ENCODE measurements at places on chromosomes 11 and 22.
A peak's percentile ranks its signal among the peaks of the same experiment; 100 is the strongest.

- no peak for DNase-seq
Measured at GRCh38 chr11:78453140-78453935, 35.7 kb upstream of the GAB2 start.

DNA sequence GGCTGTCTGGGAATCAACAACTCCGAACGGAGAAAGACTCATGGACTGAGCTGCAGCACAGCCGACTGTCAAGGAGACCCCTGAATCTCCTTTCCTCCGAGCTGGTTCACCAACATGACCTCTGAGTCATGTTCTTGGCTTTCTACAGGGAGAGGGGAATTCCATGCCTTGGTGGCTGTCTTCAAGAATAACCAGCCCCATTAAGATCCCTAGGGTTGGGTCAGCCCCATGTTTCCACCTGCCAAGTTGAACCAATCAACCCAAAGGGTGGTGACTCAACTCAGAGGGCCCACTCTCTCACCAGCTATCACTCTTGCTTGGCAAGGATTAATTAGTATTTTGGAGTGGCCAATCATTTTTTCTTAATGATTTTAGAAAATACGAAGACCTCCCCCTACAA lies 28.3 kb upstream of the IGSF22 start:
- DNase-seq: no peak

GRCh38 chr11:13336246-13336878 lies 58.8 kb downstream of the BMAL1 start:
- DNase-seq: no peak

DNA sequence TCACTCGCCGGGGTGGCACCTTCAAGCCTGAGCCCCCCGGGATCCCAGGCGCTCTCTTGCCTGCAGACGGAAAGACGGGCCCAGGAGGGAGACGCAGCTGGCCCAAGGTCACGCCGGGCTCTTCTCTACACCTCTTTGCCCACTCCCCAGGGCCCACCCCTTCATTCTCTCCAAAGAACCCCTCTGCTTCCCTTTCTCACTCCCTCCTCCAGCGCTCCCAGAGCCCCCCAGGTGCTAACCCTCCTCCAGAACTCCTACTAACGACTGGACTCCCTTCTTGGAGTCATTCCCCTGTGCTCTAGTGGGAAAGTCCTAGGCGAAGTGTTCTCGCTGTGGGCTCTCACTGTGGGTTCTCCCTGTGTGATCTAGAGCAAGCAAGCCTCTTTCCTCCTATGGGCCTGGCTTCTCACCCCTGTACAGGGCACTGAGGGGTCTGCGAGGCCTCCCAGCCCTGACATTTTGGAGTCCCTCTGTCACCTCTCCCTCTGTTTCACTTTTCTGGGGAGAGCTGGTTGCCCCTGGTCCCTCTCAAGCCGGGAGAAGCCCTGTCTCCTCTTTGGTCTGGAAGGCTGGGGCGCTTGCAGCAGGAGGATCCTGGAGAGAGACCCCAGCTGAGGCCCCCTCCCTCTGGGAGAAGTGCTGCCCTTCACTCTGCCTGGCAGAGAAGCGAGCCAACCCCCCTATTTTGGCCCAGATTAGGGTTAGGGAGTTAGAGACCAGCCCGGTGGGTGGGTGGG lies 858 bp downstream of the OAF start:
- no peak for DNase-seq

DNA sequence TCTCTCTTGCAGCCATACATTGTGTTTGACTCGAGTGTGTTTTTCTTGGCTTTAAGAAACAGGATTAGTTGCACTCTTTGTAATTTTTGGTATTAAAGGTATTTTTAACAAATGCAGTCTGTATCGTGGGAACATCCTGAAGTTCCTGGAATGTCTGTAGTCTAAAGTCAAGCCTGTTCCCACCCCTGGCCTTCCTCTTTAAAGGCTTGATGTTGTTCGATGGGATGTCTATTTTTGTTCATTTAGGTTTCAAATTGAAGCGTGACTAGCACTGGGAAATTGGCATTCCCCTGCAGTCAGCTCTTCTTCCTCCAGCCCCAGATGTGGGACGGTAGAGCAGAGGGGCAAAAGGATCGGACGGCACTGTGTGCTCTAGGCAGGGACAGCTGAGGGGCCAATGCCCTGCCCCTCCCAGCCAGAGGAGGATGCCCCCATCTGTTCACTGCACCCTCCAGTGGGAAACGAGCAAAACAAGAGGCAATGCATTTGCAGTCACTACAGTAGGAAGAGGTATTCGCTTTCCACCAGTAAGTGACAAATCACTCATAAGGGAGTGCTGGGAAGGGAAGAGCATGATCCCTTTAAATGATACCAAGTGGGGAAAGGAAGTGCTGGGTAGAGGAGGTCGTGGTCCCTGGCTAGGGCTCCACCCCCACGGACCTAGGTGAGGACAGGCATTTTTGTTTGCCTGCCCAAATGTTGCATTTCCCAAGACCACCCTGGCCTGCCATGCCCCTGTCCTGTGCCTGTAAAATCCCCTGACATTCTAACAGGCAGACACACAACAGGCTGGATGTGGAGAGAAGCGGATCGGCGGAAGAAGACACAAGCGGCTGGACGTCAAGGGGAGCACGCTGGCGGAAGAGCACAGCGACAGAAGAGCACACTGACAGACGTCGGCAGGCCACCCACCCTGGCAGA lies 47.4 kb upstream of the SEPTIN5 start:
- DNase-seq: no peak

DNA sequence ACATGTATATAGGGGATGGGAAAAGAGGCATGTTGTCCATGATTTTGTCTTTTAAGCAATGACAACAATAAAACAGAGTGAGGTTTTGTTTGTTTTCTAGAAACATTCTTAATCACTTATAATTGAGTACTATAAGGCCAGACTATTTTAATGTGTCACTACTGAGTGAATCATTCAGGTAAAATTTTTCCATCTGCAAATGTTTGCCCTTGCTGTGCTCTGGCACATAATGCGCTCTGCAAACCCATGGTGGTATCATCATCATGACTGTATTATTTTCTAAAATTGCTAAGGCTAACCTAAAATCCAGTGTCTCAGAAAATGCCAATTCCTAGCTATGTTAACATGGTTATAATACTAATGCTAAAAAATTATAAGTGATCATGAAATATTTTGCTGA lies 261.2 kb downstream of the CADM1 start:
- DNase-seq: no peak

DNA sequence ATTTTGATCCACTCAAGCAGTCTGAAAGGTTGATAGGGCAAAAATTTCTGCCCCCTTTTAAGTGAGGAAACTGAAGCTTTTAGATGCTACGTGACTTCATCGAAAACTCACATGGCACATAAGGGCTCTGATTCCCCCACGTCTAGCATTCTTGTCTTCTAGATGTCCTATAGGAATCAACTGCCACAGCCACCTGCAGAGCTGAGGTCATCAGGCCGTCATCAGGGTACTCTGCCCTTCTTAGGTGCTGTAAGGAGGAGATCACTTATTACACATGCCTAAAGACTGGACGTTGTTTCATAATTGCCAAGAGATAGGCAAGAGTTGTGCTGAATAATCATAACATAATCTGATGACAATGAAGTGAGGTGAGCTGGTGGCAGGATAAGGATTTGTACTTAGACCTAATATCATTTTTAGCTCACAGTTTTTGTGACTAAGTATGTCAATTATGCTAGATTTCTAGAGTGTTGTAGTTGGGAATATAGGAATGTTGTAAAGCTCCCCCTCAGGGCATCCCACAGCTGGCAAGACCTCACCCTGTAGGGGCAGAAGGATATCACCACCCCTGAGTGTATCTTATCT lies 349.4 kb downstream of the METTL15 start:
- DNase-seq: no peak

GRCh38 chr11:57377107-57377506 lies 3.8 kb downstream of the PRG3 start:
- no peak for DNase-seq

GRCh38 chr11:17921659-17922415 lies 91.0 kb downstream of the SERGEF start:
- DNase-seq: no peak

DNA sequence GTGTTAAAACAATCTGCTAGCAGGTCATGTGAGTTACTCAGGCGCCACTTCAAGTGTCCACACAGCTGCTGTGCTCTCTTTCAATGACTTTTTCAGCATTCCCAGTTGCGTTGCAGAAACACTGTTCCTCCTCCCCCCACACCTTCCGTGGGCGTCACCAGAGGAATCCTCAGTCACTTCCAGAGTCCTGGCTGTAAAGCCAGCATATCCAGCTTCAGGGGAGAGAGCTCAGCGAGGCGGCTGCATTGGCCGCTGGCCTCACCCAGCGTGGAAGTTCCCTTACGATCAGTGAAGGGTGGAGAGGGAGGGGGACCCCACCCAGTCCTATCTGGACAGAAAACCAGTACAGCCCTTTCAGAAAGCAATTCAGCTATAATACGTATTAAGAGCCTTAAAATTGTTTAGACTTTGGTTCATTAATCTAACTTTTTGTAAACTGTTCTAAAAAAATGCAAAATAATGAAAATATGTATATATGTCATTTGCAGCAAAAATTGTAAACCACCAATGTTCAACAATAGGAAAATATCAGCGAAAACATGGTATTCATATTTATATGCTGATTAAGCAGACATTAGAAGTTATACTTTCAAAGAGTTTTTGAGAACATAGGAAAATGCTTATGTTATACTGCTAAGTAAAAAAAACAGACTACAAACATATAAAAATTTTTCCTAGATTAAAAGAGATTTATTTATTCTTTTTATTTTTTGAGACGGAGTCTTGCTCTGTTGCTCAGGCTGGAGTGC lies 2.8 kb upstream of the ANO9 start:
- no peak for DNase-seq

DNA sequence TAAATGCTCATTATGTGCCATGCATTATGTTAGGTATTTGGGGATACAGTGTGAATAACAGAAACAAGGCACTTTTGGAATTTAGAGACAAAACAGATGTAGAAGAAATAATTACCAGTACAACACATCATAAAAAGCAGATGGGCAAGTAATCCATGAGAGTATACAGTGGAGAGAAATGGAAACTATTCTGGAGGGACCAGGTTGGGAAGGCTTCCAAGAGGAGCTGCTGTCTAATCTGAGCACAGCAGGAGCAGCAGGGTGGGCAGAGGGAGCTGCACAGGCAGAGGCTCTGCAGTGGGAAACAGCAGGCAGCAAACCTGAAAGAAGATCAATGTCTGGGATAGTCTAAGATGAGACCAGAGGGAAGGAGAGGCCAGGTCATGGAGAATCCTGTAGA lies 268.7 kb upstream of the CCDC90B start:
- no peak for DNase-seq

- DNase-seq: no peak
Measured at GRCh38 chr11:128182844-128183243, 404.5 kb downstream of the ETS1 start.

DNA sequence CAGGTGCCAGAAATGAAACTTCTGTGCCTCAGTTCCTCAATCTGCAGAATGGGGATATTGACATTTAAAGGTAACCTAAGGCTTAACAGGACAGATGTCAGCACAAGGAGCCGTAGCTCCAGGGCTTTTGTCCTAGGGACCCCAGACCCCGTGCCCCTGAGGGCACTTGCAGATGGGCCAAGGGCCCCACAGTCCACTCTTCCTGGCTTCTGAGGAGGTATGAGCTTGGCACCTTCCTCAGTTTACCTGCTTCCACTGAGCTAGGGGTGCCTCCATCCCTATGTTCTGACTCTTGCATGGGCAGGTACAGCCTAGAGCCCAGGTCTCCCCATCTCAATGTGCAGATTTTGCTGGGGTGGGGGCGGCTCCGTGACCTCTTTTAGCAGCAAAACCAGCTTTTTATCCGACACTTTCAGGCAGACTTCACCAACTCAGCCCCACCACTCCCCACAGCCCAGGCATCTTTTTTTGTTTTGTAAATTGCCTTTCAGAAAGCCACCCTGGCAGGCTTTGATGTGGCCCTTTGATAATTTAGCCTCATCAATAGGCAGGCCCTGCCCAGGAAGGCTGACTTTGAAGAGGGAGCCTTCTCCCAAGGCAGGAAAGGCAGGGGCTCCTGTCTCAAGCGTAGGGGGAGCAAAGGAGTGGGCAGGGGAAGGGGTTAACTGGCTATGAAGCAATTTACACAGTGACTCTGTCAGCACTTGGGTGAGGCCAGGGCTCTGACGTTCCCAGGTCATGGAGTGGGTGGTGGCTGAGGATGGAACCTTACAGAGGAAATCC lies 23.7 kb upstream of the FGF3 start:
- DNase-seq: no peak

DNA sequence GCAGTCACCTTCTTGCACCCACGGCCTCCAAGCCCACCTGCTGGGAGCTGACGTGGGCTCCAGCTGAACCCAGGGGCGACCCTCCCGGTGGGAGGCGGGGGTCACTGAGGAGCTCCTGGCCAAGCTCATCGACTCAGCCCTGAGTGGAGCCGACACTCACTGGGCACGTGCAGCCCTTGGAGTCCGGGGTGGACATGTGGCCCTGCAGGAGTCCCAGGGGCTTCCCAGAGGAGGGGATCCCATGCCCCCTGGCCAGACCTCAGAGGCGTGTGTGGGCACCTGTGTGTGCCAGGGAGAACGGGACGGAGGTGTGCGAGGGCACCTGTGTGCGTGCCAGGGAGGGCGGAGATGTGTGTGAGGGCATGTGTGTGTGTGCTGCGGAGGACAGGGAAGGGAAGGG lies 20.8 kb upstream of the BRSK2 start:
- peak; percentile 33 for DNase-seq

- no peak for DNase-seq
Measured at GRCh38 chr11:1272531-1272930, 36.9 kb downstream of the TOLLIP start.

DNA sequence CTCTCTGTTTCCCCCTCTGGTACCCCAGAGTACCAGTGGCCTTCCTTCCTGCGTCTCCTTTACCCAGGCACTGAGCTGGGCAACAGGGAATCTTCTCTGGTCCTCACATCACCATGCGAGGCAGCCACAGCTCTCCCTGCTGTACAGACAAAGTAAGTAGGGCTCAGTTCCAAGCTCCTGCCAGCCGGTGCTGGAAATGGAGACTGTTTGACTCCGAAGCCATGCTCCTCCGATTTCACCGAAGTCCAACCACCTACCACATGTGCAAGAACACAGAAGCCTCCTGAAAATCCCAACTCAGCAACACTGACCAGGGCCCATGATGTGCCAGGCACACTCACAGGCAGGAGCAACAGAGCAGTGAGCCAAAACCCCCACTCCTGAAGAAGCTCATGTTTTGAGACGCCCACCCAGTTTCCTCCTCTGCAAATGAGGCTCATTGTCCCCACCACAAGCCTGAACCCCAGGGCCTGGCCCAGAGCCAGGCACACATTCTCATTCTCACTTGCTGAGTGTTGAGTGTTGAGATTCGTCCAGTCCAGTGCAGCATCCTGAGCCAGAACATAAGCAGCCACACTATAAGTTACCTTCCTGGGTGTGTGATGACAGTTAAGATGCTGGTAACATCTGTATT lies 156.0 kb downstream of the MPPED1 start:
- no peak for DNase-seq

- DNase-seq: no peak
Measured at GRCh38 chr11:102575012-102575411, 44.5 kb upstream of the MMP7 start.

GRCh38 chr11:70468256-70469195 lies 70.2 kb downstream of the CTTN start:
- no peak for DNase-seq
